ENCODE measurements at places on chromosomes 6 and 20. TPM values are rescaled to one million over a fixed set of nuclear protein-coding genes. Genes with fewer than 3 reads are reported as not detected.

GSTA3 gene
- polyA plus RNA-seq = 0.43 TPM

- no peak for DNase-seq
These were observed 14.0 kb downstream of the GATA5 start for GRCh38 chr20:62461834-62462233.

MOG gene
- polyA plus RNA-seq = 0.49 TPM

RHAG gene
- 0.84 TPM for polyA plus RNA-seq

DNA sequence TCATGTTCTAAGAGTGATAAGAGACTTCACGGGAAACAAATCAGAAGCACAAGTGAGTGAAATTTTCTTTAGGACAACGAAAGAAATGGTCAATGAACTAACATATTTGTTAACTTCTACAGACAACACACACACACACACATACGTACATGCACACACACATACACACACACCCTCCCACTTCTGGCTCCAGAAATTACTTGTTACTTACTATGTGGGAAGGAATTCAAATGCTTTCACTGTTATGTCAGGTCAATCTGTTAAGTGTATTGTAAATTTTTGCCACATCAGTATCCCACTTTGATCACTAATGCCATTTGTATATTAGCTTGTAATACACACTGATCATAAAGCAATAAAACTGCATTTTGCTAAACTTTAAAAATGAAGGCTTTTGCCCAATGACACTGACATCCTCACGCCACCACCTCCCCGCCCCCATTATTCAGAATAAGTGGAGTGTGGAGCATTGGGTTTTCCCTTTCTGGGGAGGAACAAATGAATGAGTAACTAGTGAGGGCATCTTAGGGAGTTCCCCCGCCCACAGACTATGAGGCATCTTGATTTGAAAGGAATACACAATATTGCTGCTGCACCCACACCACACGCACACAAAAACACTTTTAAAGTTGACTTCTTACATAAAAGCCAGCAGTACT is 76.2 kb downstream of the ATXN1 start:
- DNase-seq = no peak

CALHM5 gene
- 2.1 TPM for polyA plus RNA-seq

DNA sequence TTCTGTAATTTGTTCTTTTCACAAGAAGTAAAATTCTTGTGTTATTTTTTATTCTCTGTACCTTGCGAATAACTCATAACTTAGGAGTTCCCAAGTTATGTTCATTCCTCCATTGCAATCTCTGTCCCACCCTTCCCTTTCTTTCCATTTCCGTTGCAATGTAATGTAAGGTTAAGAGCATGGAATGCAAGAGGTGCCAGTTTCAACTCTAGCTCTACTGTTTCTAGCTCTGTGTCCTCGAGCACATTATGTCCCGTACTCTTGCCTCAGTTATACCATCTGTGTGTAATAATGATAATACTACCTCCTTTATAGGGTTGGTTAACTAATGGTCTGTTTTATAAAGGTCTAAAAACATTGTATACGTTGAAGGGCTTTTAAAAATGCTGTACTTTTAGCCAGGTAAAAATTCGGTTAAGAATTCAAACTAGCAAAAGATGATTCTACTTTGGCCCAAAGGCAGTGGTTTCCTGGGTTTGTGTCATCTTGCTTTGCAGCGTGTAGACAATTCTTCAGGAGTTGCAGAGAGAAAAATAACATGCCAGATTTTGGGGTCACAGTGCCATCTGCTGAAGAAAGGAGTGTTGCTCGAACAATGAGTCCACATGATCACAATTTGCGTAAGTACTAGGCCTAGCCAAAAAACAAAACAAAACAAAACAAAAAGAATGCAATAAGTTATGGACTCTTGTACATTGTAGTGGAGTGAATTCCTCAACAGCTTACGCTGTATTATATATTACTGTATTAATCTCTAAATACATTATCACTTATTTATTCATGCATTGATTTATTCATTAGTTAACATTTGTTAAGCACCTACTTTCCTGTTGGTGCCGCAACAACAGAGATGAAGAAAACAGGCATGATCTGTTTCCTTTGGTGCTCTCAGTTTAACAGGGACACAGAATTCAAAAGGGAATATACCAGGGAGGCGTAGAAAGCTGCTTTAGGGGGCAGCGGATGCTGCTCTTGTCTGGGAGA is 10.0 kb upstream of the PFDN4 start:
- no peak for DNase-seq

ADGRG6 gene
- polyA plus RNA-seq = 27.3 TPM

PXDC1 gene
- polyA plus RNA-seq = 21.0 TPM

ZNF165 gene
- 4.3 TPM for polyA plus RNA-seq

- DNase-seq = no peak
These were observed 29.5 kb upstream of the LRRC1 start for GRCh38 chr6:53765270-53765669.

ME1 gene
- polyA plus RNA-seq = 2.8 TPM

- no peak for DNase-seq
These were observed 166.9 kb downstream of the SLC16A10 start for GRCh38 chr6:111254004-111254778.

DOK5 gene
- polyA plus RNA-seq = 8.5 TPM

GRIK2 gene
- 13.4 TPM for polyA plus RNA-seq

SIRPD gene
- 0.17 TPM for polyA plus RNA-seq

DNA sequence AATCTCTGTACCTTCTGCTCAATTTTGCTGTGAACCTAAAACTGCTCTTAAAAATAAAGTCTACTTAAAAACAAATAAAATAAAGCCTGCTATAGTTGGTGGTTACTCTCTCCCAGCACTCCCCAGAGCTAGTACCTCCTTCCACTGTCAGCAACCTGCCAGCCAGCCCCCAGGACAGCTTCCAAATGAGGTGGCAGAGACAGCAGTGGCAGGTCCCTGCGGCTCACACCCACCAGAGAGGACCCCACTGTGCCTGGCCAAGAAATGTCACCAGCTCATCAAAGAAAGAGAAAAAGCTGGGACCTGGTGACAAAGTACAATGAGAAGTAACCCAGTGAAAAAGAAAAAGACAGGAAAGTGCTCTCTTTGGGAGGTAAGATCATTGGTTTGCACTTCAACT is 15.2 kb downstream of the APMAP start:
- DNase-seq = no peak

DNA sequence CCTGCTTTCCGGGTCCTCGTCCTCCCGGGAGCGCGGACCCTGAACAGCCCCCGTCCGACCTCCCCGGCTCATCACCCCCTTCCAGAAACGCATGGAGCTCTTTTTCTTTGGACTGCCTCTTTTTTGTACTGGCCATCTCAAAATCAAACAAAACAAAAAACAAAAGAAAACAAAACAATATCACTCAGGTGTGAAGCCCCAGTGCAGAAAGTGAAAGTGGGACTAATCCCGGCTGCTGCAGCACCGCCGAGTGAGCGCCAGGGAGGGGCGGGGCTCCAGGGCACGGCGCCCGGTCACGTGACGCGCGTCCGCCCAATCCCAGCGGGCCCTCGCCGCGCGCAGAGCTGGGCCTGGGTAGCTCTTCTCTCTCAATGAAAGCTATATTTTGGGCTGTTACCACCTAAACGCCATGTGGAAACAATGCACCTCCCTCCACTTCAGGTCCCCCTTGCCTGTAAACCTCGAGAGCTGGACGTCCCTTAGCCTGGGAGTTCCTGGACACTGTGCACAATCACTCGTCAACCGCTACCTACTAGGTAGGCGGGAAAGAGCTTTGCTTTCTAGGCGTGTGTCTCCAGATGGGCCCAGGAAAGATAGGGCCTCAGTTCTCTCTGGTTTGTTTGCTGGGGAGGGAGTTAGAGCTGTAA is 93.7 kb upstream of the PRDM1 start:
- no peak for DNase-seq

DNA sequence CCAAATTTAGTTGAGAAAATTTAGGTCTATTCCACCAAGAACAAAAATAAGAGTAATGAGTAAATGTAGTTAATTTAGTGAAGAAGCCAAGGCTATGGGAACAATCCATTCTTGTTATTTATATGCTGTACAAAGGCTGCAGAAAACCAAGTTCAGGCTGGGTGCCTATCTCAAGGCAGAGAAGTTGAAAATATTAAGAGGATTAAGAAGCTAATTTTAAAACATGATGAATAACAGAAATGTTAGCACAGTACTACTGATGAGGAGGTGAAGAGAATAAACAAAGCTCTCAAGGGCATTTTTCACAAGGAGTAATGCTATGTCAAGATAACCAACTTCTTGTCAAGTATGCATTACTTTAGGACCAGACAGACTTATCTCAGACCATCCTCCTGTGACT is 68.6 kb downstream of the RCAN2 start:
- DNase-seq = no peak

- DNase-seq = no peak
These were observed 32.1 kb upstream of the PNRC1 start for GRCh38 chr6:89048288-89048923.

CRISP2 gene
- 0.10 TPM for polyA plus RNA-seq

C6orf132 gene
- polyA plus RNA-seq = 6.5 TPM

NRN1 gene
- polyA plus RNA-seq = 7.7 TPM

Measured in left renal cortex interstitium (tissue), 4 donors.